ENCODE measurements at places on chromosomes 3 and 15.

DNA sequence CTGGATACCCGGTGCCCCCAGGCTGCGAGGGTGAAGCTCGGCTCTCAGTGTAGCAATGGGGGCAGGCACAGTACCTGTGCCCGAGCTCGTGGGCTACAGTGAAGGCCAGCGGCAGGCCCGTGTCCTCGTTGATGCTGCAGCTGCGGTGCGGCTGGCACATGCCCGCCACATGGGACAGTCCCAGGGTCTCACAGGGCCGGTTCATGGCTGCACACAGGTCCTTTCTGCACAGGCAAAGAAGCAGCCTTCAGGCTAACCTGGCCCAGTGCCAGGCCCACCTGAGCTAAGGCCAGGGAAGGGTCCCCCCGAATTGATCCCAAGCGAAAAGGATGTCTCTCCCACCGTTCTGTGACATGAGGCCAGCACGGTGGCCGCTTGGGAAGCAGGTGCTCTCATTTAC, 21.6 kb downstream of the ADAMTS7 start:
- DNase-seq: no peak

- DNase-seq: no peak
These were observed 644 bp upstream of the NGLY1 start for GRCh38 chr3:25783661-25784512.

DNA sequence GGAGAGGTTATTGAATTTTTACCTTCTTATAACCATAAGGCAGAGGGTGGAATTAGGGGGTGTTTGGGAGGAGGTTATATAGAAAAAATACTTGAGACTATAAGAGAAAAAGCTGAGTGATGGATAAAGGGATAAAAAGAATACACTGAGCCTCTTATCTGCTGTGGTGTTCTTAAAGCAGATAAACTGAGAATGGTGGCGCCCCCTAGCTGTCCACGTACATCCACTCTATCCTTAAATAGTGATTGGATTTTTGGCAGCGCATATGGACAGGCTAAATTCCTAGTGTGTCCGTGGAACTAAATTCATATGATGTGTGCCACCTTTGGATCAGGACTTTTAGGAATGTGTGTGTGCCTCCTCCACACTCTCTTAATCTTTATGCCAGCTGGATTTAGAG, 121.1 kb downstream of the OXSM start:
- peak; percentile 32 for DNase-seq

- no peak for DNase-seq
These were observed 203.0 kb downstream of the ABHD5 start for GRCh38 chr3:43893727-43894126.

- no peak for DNase-seq
These were observed 220.7 kb downstream of the NR2F2 start for GRCh38 chr15:96551196-96551595.

DNA sequence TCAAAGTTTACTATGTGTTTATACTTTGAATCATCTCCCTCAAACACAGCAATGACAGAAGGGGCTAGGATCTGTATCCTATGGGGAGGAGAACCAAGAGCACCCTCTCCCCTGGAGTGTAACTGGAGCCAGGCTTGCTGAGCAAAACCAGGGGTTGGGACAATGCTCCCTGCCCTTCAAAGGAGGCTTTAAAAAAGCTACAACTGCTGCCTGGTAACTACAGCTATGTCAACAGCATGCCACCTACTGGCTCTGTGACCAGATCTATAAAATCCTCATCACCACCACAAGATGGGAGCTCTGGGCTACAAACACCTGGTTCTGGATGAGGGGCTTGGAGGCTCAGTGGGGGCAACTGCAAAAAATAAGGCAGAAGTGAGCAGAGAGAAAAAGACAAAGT, 61.9 kb downstream of the ANO10 start:
- no peak for DNase-seq

DNA sequence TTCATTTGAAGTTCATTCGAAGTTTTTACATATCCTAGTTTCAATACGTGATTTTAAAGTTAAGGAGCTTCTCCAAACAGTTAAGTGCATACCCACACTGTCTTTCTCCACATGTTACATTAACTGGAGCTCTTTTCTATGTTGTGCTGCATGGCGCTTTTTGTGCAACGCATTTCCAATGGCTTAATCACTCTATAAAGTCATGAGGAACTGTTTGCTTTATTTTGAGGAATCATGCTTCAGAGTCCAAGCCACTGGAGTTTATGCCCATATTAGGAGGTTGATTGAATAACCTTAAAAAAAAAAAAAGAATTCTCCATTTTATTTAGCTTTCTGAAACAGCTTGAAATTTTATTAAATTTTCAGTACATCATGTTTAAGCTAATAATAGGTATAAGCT, 109.4 kb upstream of the MBNL1 start:
- DNase-seq: no peak

DNA sequence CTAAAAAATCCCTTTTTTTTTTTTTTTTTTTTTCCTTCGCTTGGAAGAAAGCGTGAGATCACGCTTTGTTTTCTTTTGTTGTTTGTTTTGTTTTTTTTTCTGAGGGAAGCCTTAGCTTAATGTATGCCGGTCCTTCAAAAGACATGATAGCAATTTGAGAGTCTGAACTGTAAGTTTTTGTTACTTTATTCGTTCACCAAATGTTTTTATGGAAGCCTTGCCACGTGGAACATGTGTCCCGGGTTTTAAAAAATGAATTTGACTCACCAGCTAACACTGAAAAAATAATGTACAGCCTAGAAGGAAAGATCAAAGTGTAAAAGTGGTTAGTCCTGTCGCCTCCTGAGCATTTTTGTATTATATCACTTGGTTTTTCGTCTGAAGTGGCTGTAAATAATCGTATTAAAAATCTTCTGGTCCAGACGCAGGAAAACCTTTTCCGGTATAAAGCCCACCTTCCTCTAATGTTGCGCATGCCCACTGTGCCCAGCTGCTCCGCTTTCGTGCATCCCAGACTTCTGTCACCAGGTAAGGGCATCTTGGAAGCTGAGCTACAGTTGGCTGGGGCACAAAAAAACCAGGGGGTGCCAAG, 795 bp upstream of the MYNN start:
- DNase-seq: no peak

DNA sequence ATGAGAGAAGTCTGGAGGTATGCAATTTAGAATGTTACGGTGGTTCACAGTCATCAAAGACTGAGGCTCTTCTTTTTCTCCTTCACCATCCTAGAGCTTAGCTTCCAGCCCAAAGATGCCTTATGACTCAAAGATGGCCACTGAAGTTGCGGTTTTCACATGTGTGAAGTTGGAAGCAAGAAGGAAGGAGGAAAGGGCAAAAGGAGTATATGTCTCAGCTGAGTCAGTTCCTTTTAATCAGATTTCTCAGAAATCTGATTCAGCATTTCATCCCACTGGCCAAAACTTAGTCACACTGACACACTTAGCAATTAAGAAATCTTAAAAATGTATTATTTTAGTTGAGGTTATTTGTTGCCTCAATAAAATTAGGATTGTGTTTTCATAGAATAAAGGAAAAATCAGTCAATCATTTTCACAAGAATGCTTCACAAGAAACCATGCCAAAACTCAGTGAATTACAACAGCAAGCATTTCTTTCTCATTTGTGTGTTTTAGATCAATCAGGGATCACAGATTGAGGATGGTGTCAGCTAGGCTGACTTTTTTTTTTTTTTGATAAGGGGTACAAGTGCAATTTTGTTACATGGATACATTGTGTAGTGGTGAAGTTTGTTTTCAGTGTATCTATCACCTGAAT, 211.1 kb upstream of the GADL1 start:
- no peak for DNase-seq

GRCh38 chr3:134308350-134308891, 57.8 kb upstream of the RYK start:
- DNase-seq: peak; percentile 77

DNA sequence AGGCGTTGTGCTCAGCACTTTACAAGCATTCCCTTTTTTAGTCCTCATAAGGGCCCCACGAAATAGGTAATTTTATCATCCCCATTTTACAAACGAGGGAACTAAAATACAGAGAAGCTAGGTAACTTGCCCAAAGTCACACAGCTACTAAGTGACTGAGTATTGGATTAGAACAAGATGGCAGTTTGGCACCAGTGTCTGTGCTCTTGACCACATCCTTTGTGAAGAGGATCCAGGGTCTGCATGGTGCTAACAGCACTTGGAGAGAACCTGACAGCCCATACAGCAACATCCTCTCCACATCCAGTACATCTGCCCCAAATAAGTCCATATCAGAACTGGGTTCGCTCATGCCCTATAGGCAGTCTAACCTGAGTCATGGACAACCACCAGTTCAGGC, 21.8 kb upstream of the DAPK2 start:
- DNase-seq: no peak

- DNase-seq: no peak
These were observed 109.6 kb upstream of the TOPAZ1 start for GRCh38 chr3:44132061-44132460.

- no peak for DNase-seq
These were observed 15.9 kb downstream of the CHL1 start for GRCh38 chr3:212432-212831.

- DNase-seq: no peak
These were observed 1.9 kb upstream of the MEX3B start for GRCh38 chr15:82047453-82048400.

GRCh38 chr3:117306299-117306698, 596.7 kb downstream of the TUSC7 start:
- no peak for DNase-seq

- no peak for DNase-seq
These were observed 273.8 kb upstream of the RGMA start for GRCh38 chr15:93362821-93363220.

GRCh38 chr3:140903196-140903595, 38.4 kb upstream of the SLC25A36 start:
- DNase-seq: no peak

DNA sequence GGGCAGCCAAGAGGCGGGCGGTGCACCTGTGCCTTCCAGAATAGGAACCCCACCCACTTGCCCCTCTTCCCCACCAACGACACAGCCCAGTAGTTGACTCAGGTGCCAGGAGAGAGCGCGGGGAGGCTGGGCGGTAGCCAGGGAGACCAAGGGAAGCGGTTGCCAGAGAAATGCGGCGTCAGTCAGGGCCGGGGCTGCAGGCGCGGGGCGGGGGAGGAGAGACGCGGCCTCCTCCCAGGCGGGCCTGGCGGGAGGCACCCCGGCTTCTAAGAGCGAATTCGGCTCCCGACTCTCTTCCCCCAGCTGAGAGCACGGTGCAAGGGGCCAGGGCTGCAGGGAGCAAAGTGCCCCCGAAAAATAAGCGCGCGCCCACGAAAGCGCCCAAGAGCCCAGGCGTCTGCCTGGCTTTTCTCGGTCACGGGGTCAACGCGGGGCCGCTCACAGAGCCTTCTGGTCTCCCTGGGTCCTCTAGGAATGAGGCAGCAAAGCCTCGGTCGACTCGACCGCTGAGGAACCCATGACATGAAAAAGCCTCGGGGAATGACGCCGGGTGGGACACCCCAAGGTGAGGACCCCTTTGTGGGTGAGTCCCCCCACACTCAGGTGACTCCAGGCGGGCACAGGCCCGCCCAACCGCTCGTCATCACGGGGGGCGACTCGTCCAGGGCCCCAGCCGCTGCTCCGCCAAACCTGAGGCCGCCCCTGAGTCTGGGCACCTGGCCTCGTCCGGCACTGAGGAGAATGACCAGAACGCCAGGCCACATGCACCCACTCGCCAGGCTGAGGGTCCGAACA, 716 bp downstream of the CPEB1 start:
- no peak for DNase-seq

- no peak for DNase-seq
These were observed 43.4 kb downstream of the GPR160 start for GRCh38 chr3:170081079-170081741.

GRCh38 chr3:50241163-50241562, 5.2 kb downstream of the GNAI2 start:
- no peak for DNase-seq

DNA sequence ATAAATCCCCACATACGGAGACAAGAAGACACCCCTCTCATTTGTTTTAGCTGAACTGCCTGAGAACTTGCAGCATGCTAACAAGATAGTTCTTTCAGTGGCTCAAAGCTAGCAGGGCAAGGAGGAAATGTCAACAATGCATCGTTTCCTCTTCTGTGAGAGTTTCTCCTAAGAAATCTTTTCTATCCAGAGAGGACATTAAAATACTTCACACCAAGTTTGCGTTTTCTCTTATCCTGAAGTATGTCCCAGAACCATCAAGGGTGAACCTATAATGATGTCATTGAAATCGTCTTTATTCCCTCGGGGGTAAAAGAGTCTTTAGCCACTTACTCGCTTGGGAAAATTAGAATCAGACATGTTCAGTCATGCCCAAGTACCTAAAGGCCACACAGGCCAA, 541.7 kb upstream of the MDFIC2 start:
- no peak for DNase-seq

- no peak for DNase-seq
These were observed 38.2 kb downstream of the GLB1 start for GRCh38 chr3:33058765-33059164.

- no peak for DNase-seq
These were observed 364.0 kb upstream of the IL12A start for GRCh38 chr3:159624616-159625015.

DNA sequence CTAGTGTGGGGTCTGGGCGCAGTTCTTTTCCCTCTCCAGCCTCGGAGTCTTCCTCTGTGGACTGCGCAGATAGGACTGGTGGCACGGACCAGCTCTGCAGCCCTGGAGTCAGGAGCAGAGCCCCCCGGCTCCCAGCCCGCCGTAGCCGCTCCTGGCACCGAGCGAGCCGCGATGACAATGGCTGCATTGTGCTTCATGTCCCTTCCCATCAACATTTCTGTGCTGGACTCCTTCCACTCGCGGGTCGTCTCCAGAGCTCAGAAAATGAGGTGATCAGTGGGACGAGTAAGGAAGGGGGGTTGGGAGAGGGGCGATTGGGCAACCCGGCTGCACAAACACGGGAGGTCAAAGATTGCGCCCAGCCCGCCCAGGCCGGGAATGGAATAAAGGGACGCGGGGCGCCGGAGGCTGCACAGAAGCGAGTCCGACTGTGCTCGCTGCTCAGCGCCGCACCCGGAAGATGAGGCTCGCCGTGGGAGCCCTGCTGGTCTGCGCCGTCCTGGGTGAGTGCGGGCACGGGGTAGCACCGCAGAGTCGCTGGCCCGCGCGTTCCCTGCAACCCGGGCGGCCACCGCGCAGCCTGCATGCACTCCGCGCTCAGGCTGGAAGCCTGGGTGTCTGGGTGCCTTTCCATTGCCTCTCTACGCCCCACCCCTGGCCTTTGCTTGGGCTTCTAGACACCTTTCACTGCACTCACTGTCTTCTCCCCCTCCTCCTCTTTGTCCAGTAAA, at the start of gene TF:
TSS of gene TF (plus strand) at position 413 of the 731 bp plus-strand sequence. CDS start at position 461, 48 bp downstream.
- no peak for DNase-seq

GRCh38 chr3:140530603-140531002, 147.3 kb upstream of the TRIM42 start:
- DNase-seq: no peak

Measured in activated T-cell treated with anti-CD3 and anti-CD28 coated beads, Interleukin-2, amount 50 U/mL, for 1 hour (primary cell).